C1 segment of cervical spinal cord (tissue), 14 donors: ENCODE measurements at places on chromosomes 7 and 10.

GRCh38 chr7:44261240-44261639 lies 60.5 kb downstream of the YKT6 start:
- DNase-seq, result no peak

DNA sequence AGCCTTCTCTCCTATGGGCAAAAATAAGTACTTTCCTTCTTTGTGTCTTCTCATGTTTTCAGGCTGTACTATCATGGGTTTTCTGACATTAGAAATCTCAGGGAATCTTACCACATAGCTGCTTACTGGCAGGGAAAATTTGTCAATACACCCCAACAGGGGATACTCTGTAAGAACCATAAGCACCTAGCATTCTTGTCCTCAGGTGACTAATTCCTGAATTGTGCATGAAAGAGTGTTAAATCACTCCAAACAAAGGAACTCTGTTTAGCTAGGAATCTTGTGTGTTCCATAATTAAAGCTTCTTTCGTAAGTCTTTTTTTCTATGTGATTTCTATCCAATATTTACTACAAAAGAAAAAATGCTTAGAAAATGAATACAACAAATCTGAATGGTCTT lies 206.7 kb upstream of the POT1 start:
- no peak for DNase-seq

GRCh38 chr10:29585488-29585976 lies 49.2 kb downstream of the SVIL start:
- DNase-seq, result no peak

- DNase-seq, result no peak
Measured at GRCh38 chr10:118115701-118116100, 69.0 kb upstream of the RAB11FIP2 start.

GRCh38 chr10:87623191-87623590 lies 36.5 kb upstream of the PAPSS2 start:
- DNase-seq, result no peak

GRCh38 chr10:99532687-99533495 lies at the start of gene NKX2-3:
Gene NKX2-3, plus strand, starts transcription at chr10:99532942. Its CDS starts 190 bp downstream, at chr10:99533132.
- no peak for DNase-seq

GRCh38 chr7:69651101-69651590 lies 52.9 kb downstream of the AUTS2 start:
- DNase-seq, result no peak

DNA sequence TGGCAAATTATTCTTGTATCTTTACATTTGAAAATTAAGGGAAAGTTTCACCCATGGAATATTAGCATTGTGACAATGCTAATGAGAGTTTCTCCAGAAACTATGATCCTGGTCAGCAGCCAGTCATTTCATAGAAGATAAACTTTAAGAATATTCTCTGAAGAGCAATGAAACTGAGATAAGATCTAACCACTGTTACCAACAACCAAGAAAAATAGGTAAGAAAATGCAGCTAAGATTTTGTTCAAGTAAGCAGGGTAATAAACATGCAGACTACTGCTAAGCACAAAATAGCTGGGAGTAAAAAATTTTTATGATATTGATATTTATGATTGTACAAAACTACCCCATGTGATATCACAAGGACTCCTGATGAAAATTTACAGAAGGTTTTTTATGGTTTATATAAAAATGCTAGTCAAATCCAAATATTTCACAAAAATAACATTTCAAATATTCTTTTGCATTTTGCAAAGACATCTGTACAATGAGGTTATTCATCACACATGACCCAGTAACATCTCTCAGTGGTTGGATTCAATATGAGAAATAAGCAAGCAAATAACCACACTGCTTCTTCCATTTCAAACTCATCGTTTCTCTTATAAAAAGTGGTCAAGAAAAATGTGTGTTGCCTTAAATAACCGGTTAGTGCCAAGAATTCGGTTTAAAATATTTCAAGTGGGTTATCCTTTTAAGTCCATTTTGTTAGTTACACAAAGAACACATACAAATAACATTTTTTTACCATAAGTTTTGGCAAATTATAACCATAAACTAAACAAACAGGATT lies 251.6 kb downstream of the DIP2C start:
- DNase-seq, result no peak

DNA sequence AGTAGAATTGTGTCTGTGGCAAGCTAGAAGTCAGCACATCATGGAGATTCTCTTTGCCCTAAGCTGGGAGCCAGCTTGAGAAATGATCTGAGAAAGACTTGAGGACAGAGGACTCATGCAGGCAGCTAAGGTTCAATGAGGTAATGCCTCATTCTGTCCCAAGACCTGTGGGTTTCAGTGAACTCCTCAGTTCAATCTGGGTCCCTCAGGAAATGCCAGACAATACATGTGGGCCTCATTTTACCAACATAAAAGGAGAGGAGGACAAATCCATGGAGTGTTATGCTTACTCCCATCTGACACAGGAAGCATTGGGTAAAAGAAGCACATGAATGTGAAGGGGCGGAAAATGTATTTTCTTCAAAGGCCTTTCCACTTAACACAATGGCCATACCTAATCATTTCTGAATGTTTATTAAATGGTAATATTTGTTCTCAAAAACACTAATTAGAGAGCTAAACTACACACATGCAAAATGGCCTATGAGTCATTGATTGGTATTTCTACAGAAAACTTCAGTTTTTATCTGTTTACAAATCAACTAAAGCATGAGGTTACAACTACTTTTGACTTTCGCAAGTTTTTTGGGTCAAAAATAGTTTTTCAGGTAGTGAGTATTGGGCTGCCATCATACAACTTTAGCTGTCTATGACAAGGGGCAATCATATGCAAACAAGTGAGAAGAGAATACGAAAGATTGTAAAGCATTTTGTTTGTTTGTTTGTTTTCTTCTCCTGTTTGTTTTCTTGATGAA lies 205.3 kb downstream of the CHRM2 start:
- no peak for DNase-seq

DNA sequence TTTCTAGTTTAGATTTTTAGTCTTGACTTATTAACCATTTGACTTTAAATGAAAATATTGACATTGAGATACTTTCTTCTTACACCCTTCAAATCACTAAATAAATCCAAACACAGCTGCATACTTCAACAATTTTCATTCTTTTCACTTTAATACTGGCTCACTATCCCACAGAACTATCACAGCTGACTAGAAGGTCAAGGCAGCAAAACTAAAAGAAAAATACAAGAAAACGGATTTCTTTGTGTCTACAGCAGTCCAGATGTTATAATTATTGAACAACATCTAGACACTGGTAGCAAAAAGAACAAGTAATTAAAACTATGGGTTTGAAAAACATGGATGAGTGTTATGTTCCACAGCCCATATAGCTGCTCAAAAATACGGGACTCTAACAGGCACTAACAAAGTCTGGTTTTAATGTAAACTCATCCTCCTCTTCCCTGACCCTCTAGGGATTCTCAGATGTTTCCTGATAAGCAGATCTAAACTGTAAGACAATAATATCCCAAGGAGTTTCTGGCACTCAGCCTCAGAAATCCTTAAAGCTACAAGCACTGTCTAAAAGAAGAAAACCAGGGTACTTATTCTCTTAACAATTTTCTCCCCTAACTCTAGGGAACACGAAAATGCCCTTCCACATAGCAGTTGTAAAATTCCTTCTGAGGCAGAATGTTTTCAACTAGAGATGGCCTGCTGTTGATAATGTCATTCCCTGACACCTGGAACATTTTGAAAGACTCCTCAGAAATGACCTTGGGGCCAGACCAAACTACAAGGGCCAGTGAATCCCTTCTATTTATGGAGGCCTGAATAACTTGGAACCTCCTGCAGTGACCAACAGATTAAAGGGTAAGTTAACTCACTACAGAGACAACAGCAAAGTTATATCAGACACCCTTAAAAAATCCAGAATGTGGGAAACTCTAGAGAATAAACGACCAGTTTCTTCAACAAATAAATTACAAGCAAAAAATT lies 12.8 kb downstream of the DNMBP start:
- no peak for DNase-seq
